ENCODE measurements at places on chromosomes 5 and 9.

GRCh38 chr5:142785206-142785605 lies 15.0 kb downstream of the ARHGAP26 start:
- DNase-seq, result no peak

DNA sequence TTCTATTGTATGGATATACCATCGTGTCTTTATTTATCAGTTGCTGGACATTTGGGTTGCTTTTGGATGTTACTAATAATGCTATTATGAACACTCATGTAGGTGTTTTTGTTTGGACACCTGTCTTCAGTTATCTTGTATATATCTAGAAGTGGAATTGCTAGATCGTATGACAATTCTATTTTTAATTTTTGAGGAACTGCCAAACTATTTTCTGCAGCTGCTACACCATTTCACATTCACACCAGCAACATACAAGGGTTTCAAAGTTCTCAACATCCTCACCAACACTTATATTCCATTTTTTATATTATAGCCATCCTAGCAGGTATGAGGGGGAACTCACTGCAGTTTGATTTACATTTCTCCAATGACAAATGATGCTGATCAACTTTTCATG lies 324.6 kb downstream of the CAAP1 start:
- no peak for DNase-seq

GRCh38 chr5:73031839-73032238 lies 76.0 kb downstream of the FCHO2 start:
- no peak for DNase-seq

GRCh38 chr9:87271696-87272477 lies 225.8 kb upstream of the DAPK1 start:
- no peak for DNase-seq

DNA sequence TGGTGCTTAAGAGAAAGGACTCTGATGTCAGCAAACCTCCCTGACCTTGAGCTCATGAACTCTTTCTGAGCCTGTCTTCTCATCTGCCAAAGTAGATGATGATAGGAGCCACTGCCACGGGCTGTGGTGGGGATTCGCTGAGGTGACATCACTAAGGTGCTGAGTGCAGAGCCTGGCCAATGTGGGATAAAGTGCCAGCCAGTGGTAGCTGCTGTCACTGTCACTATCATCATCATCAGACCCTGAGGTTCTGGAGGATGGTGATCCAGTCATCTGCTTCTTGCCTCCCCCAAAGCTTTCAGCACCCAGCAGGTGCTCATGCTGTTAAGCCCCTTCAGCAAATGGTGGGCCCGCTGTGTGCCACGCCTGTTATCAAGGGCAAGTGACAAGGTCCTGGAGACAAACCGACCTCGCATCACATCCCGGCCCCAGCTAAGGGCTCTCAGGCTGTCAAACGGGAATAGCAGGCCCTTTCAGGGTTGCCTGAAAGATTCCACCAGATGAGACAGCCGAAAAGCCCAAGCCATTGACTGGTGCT lies 6.4 kb downstream of the FPGS start:
- DNase-seq, result no peak

DNA sequence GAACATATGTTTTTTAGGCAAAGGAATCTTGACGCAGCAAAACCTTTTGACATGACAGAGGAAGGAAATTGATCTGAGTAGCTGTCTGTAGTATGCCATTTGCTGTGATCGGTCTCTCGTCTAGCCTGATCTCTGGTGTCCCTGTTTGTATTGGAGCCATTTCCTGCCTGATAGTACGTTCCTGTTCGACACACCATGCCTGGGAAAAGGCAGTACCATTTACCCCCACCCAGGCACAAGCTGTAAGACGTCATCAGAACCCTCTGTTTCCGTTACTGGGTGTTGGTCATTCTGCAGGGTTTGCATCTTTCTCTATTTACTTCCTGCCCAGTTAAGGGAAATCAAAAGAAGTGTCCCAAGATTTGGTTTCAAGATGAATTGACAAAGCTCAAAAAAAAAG lies 129.7 kb downstream of the CEMIP2 start:
- no peak for DNase-seq

DNA sequence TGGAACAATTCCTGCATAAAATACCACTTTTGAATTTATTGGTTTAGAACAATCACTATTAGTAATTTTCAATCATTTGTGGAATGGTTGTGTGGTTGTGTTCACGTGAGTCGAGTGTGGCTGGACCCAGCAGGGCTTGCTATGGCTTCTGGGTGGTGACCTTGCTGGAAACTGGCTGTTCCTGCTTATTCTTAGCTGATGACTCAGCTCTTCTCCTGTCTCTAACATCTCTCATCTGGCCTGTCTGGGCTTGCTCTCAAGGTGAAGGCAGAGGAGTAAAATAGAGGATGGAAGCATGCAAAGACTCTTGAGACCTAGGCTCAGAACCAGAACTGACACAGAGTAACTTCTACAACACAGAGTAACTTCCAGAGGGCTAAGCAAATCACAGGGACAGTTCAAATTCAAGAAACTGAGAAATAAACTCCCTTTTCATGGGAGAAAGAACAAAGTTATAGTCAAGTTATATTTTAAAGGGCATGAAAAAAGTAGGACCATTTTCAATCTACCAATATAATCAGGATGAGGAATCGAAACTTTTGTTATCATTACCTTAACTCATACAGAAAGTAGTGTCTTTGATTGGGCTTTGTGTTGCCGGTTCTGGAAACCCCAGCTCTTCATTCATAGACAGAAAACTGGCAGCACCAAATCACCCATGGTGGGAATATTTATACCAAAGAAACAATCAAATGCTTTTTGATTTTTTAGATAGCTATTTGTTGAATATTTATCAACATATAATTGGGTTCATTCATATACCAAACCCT lies 665.1 kb downstream of the CDH18 start:
- no peak for DNase-seq

DNA sequence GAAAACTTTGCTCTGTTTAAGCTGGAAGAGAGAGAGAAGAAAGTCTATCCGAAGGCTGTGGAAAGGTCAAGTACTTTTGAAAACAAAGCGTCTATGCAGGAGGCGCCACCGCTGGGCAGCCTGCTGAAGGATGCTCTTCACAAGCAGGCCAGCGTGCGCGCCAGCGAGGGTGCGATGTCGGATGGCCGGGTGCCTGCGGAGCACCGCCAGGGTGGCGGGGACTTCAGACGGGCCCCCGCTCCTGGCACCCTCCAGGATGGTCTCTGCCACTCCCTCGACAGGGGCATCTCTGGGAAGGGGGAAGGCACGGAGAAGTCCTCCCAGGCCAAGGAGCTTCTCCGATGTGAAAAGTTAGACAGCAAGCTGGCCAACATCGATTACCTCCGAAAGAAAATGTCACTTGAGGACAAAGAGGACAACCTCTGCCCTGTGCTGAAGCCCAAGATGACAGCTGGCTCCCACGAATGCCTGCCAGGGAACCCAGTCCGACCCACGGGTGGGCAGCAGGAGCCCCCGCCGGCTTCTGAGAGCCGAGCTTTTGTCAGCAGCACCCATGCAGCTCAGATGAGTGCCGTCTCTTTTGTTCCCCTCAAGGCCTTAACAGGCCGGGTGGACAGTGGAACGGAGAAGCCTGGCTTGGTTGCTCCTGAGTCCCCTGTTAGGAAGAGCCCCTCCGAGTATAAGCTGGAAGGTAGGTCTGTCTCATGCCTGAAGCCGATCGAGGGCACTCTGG lies 32.6 kb downstream of the CD180 start:
- no peak for DNase-seq

DNA sequence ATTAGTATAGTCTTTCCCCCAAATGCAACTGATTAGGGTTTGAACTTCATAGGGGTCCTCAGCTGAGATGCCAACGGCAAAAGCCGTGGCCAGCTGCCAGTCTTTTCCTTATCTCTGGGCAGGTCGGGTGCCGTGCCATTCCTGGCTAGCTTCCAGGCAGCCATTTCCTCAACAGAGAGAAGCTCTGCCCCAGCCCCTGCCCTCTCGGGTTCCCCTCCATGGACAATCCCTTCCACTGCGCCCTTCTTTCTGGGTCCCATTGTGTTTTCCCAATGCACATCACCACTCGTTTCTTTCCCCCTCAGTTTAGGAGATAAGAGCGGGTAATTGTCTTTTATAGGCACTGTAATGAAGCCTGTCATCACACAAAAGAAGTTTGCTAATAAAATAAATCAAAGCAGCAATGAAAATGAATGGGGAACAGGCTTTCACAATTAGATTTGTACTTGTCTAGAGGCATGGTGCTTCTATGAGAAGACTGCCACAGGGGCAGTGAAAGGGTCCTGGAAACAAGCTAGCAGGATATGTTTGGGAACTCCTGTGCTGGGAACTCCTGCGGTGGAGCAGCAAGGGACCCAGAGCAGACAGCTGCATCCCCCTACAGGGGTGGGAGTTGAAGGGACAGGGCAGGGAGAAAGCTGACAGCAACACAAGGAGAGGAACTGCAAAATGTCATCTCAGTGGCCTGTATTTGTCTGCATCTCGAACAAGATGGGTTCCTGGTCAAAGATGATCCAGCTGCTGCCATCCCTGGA lies 48.0 kb upstream of the SAP30L start:
- DNase-seq, result no peak

- DNase-seq, result no peak
These were observed 6.8 kb upstream of the TCERG1 start for GRCh38 chr5:146440353-146440752.

All from stimulated activated CD4-positive, alpha-beta T cell treated with anti-CD3 and anti-CD28 coated beads, Interleukin-4, amount 100 ng/mL, for 1 hour (primary cell).